GDM1 (cell line): ENCODE measurements at places on chromosomes 2 and 18.
A peak's percentile ranks its signal among the peaks of the same experiment; 100 is the strongest.

- DNase-seq, result no peak
These were observed 22.6 kb upstream of the GIGYF2 start for GRCh38 chr2:232674491-232674890.

DNA sequence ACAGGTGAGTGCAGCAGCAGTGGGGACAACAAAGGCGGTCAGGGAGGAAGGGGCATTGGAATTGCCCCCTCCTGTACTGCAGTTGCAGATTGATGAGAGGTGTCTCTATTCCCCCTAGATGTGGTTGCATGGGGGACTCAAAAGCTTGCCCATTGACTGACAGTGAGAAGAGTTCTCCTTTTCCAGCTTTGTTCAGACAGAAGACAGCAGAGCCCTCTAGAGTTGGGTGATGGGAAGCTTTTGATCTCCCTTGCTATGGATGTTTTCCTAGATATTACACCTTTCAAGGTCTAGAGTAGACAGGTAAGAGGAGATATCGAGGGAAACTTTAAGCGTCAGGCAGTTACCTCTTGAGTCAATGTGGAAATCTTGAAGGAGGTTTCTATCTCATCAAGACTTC, 2.9 kb downstream of the PROKR1 start:
- DNase-seq, result peak; percentile 17

DNA sequence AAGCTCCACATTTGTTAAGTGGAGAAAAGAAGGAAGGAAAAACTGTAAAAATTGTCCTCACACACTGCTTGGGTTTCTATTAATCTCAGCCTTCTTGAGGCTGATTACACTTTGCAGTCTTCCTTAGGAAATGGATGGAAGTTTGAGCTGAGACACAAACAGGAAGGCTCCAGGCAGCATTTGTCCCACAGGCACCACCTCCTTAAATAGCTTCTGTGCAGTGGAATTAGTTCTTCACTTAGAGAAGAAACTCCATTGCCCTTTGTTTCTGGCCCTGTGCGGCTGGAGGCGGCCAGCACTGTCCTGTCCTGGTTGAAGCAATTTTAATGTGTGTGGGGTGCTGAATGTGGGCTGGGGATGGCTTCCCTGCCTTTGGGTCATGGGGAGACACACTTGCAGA, 44.3 kb downstream of the ARHGAP28 start:
- DNase-seq, result no peak

DNA sequence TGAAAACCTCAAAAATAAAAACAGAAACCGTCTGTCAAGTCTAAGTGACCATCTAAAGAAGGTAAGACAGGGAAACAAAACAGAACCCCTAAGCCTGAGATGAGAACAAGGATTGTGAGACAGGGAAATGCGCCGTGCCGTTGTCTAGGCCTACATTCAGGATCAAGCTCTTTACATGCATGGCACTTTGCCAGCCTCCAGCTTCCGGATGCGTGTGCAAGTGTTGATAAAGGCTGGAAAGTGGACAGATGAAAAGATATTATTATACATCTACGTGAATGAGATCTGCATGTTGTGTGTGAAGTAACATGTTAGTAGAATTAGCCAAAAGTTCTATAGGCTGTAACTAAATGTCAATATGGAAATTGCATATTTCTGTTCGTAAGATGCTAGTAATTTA, 28.6 kb upstream of the TMEM87B start:
- no peak for DNase-seq

- no peak for DNase-seq
These were observed 1781.3 kb upstream of the CELF4 start for GRCh38 chr18:39346916-39347315.

DNA sequence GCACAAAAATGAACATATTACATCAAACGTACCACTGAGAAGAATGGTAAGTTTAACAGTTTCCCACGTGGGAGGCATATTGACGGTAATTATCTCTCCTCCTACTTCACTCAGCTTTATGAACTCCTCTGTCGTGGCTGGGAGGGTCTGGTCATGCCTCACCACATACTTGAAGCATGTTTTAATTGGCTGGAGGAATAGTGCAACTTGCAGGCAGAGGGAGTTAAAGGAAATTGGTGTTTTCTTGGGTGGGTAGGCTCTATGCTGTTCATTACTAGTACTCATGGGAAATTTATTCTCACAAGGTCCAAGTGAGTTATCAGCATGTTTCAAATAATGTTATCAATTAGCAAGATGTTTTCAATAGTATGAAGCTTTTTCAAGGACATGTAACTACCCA, 767.0 kb downstream of the PLCL1 start:
- no peak for DNase-seq

- no peak for DNase-seq
These were observed 259.2 kb upstream of the SLC14A2 start for GRCh38 chr18:45355944-45356520.

DNA sequence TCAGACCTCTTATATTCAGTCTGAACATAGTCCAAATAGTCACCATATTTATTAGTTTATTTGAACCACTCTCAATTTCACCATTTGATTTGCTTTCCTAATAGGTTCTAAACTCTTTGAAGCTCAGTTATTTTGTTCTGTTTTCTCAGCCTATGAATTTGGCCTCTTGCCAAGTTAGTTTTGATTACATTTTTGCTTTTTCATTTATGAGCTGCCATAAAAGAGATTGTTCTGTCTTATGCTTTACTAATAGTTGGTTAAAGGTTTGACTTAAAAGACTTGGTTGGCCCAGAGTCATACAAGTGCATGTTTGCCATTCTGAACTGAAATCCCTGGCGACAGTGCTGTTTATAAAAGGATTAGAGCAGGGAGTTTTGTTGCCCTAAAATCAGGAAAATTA, 85.9 kb upstream of the RANBP2 start:
- DNase-seq, result no peak

DNA sequence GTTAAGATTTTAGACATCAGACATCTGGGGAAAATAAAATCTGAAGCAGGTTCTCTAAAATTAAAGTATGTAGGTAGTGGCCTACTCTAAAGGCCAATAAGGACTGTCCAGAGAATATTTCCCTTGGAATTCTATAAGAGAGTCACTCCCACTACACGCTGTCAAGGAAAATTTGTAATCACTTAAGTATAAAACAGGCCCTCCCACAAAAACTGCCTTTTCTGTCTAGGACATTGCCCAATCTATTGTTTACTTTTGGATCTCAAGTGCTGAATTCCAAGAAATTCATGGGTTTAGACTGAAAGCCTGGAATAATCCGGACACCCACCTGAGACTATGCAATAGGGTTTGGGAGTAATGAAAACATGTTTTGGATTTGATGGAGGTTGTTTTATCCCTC, 1.7 kb upstream of the SRBD1 start:
- DNase-seq, result no peak

GRCh38 chr2:134228493-134228903, 25.4 kb upstream of the MGAT5 start:
- DNase-seq, result no peak

GRCh38 chr2:54912893-54913292, 137.4 kb downstream of the RTN4 start:
- DNase-seq, result no peak

- peak; percentile 9 for DNase-seq
These were observed 31.2 kb downstream of the C1D start for GRCh38 chr2:68031542-68032160.

DNA sequence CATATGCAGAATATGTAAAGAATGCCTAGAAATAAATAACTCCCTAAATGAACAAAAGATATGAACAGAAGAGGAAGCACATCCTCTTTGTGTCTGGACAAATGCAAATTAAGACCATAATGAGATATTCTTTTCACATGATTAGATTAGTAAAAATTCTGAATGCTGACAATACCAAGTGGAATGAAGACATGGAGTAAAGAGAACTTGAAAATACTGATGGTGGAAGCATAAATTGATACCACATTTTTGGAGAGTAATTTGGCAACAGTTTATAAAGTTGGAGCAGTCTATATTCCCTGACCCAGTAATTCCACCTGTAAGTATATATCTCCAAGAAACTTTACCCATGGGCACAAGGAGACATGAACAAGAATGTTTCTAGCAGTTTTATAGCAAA, 130.0 kb downstream of the CAPN13 start:
- no peak for DNase-seq

DNA sequence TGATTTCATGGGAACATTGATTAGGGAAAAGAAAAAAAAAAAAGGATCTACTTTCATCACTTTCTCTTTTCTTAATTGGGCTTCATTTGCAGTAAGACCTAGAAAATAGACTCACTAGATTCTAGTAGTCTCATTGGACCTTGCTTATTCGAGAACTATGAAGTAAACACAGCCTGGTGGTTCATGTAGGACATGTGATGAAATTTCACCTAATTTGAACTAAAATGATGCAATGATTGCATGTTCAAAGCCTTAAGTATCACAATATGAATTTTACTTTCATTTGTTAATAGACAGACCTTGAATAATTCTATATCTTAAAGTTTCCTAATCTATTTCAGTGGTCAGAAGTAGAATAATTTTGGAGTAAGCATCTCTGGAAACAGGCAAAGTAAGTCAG, 688.9 kb upstream of the NRXN1 start:
- DNase-seq, result no peak

DNA sequence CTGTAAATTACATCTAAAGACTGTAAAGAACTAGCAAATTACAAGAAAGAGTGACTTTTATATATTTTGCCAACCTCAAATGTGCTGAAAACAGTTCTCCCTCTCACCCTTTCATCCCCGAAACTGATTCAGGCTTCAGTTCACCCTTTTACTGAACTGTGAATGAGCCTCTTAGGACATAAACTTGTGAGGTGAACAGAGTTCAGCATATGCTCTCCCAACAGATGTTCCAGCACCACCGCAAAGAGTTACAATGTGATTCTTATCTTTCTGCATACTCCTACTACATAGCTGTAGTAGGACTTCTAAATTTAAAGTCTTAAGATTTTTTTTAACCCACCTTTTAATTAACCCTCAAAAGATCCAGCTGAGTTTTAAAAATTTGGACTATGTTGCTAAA, 1.2 kb upstream of the ZCCHC2 start:
- no peak for DNase-seq

- DNase-seq, result no peak
These were observed 95.9 kb upstream of the SPTBN1 start for GRCh38 chr2:54360055-54360792.

DNA sequence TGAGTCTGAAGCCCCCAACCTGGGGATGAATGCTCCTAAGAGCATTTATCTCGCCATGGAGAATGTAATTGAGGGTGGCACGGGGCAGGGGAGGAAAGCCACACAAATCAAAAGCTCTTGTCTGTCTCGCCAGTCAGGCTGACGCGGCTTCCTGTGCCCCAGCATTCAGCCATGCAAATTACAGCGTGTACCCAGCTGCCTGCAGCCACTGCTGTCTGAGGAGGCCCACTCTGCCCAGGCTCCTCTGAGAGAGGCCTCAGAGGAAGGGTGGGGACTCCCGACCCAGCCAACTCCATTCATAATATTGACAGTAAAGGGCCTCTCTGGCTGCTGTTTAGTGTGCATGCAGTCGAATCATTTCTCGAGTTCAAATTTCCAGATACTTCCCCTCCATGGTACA, 22.0 kb downstream of the SMAD7 start:
- DNase-seq, result peak; percentile 80

- DNase-seq, result no peak
These were observed 50.7 kb downstream of the LIPG start for GRCh38 chr18:49612515-49613033.

DNA sequence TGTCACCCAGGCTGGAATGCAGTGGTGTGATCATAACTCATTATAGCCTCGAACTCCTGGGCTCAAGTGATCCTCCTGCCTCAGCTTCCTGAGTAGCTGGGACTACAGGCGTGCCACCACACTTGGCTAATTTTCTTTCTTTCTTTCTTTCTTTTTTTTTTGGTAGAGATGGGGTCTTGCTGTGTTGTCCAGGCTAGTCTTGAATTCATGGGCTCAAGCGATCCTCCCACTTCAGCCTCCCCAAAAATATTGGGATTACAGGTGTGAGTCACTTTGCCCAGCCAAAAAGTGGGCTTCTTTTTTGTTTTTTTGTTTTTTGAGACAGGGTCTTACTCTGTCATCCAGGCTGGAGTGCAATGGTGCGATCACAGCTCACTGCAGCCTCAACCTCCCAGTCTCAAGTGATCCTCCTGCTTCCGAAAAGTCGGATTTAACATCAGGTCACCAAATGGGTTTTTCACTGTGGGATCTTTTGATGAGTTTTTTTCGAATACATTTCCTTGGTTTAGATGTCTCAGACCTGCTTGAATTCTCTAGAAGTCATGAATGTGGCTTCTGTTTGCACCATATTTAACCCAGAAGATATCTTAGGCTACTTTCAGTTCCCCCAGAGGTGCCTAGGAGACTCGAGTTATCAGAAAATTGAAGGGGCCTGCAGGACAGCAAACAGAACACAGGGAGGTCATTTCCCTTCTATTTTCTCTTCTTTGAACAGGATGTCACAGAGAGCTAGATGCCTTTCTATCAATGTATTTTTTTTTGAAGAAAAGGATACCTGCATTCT, 8.9 kb downstream of the RAB31 start:
- no peak for DNase-seq

- DNase-seq, result no peak
These were observed 17.4 kb downstream of the AGAP1 start for GRCh38 chr2:235511187-235511661.

GRCh38 chr18:23087352-23087751, 47.9 kb upstream of the CABLES1 start:
- no peak for DNase-seq

DNA sequence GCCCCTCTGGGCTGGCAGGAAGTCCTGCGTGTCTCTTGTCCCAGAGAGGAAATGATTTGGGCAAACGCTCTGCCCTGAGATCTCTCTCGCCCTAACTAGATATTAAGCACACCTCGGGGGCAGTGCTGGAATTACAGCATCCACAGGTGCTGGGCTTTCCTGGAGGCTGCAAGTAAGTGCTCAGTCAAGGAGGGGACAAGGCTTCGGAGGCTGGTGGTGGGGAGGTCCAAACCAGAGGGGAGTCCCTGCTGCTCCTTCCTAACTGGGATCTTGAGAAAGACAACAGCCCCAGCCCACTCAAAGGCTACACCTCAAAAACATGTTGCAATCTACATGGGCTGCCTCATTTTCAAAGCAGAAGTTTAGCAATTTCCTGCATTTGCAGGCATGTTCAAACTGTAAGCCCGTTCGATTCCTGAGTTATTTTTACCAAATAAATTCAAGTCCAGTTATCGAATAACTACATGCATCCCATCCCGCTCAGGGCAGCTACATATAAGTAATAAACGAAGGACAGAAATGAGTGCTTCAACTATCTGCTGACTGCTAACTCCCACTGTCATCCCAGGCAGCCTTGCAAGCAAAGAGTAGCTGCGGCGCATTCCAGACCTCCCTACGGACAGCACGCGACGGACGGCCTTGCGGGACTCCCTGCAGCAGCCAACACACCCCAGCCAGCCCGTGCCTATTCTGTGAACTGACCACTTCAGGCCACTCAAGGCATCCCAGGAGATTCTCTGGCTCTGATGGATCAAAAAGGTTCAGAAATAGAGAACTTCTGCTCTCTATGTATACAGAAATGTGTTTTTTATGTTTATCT, 27.5 kb downstream of the ZNF516 start:
- DNase-seq, result no peak

DNA sequence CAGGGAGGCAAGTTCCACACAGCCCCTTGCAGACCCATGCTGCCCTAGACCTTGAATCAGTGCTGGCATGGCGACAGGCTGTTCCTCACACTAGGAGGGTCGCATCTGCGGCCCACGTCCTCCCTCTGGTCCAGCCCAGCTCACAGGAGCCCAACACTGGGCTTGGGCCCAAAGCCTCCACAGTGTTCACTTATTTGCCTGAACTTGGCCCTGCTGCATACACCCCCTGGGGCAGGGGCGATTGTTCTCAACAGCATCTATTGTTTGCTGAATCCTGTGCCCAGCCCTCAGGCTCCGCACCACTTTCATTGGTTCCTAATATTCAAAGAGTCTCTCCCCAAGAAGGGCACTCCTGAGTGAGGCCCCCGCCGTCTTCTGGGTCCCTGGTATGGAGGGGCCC, 90.7 kb downstream of the ZBTB7C start:
- DNase-seq, result no peak
